NCI-H2107 (cell line): ENCODE measurements at places on chromosomes 3 and 15.

- DNase-seq, result no peak
Observed at GRCh38 chr15:79349525-79349924, 38.6 kb downstream of the TMED3 start.

GRCh38 chr3:20111836-20112235 lies 71.6 kb downstream of the KAT2B start:
- no peak for DNase-seq

- DNase-seq, result no peak
Observed at GRCh38 chr3:126266291-126266840, 86.0 kb upstream of the ALDH1L1 start.

- no peak for DNase-seq
Observed at GRCh38 chr3:8319935-8320634, 181.5 kb upstream of the LMCD1 start.

- DNase-seq, result peak; percentile 28
Observed at GRCh38 chr3:77081240-77081661, 41.4 kb downstream of the ROBO2 start.

- no peak for DNase-seq
Observed at GRCh38 chr3:187072102-187072501, 67.2 kb downstream of the RPL39L start.

DNA sequence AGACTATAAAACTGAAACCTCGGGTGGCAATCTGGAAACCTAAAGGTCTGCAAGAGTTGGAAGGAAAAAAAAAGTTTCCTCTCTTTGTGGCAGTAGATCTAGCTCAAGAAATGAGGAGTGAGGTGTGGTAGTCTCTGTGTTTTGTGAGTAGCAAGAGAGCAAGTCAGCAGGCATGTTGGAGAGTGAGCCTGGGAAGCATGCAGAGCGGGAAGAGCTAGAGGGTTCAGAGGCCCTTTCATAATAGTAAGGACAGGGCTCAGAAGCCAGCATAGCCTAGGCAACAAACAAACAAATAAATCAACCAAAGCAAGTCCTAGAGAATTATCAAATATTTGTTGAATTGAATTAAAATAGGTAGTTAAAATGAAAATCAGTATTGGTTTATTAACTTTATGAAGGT lies 189.7 kb upstream of the CBLB start:
- DNase-seq, result no peak

DNA sequence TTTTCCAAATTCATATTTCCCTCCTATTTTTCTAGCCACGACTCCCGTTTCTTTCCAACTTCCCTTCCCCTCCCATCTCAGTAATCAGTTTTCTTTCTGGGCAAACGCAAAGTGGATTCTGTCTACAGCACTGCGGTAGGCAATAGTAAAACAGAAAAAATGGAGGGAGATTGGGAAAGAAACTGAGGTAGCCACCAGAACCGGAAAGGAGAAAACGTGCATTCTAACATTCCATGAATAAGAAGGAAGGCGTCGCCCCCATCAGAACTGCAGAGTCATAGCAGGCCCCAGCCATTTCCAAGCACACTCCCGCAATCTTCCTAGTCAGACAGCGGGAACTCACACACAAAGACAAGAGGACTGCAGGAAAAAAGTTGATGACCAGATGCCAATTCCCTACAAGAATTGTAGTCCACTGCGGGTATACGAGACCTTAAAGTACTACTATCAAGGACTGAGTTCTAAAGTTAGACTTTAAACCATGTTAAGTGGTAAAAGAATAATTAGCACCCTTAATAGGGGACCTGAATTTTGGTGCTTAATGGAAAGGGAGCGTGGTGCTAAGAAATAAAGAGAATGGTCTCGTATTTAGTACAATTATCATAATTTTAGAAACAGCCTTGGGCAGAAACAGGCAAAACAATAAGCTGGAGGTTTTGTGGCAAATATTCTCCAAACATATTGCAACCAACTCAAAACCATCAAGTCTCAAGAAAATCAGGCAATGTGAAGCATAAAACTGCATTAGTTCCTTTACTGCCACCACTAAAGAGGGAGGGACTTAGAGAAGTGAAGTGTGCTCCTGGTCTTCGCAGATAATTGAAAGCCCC lies 1.4 kb downstream of the PFN2 start:
- DNase-seq, result peak; percentile 68

GRCh38 chr3:132978464-132978863 lies 59.7 kb upstream of the TMEM108 start:
- no peak for DNase-seq

DNA sequence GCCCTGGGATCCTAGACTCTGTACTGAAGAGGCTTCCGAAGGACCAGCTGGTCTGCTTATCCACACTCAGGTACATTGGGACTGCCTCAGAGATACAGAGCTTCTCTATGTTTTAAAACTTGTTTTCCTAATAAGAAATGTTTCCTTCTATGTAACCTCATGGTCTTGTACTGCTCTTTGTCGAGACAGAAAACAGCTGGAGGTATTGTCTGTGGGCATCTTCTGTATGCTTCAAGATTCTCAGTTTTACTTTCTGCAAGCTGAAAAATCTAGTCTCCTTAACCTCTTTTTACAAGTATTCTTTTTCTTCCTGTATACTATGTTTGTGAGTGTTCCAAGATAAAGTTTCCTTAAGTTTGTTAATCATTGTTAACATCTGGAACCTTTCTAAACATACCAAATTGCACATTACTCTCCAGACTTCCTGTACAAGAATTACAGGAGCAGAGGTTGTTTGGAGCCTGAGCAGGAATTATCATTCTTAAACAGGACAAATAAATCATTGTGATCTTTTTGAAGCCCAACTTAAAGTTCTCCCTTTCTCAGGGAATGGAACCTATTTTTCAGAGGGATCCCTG lies 358.3 kb upstream of the CFAP20DC start:
- DNase-seq, result no peak

- no peak for DNase-seq
Observed at GRCh38 chr15:67722030-67722817, 103.1 kb upstream of the SKOR1 start.

- DNase-seq, result peak; percentile 18
Observed at GRCh38 chr15:55407498-55408011, 604 bp downstream of the CCPG1 start.

GRCh38 chr15:92780843-92781242 lies 119.3 kb upstream of the CHD2 start:
- no peak for DNase-seq

DNA sequence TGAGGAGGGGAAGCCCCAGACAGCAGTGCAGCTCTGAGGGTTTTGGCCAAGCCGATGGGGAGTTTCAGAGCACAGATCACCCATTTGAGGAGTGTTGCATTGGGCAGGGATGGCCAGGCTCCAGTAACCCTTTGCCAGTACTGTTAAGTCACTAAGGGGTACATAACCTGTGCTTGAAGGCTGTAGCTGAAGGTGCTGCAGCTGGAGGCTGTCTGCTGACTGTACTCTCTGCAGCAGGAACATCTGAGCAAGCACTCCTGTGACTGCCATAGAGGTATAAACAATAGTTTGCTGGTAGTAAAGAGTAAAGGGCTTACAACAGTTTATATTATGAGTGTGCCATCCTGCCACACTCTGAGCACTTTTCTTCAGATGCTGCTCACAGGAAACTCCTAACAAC lies 297.8 kb downstream of the EPHA3 start:
- no peak for DNase-seq

DNA sequence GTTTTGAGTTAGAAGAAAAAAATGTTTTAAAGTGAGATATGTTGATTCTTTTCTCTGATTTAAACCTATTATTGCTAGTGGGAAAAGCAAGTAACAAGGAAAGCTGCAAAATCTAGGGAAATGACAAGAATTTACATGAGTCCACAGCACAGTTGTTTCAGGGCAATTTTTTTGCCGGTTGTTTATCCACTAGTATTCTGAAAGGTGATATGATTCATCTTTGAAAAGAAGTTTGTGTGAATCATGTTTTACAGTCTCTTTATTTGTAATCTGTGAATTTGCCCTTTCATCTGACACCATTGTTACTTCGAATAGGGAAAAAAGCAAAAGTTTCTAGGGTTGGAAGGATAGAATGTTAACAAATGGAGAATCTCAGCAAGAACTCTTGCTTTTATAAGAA lies 894.7 kb downstream of the OTOL1 start:
- no peak for DNase-seq

GRCh38 chr3:53817211-53817610 lies 29.0 kb downstream of the CHDH start:
- no peak for DNase-seq

- no peak for DNase-seq
Observed at GRCh38 chr3:52055537-52056351, 627 bp downstream of the DUSP7 start.
